ENCODE measurements at places on chromosomes 1 and 21. TPM values are rescaled to one million over a fixed set of nuclear protein-coding genes. Genes with fewer than 3 reads are reported as not detected.

The EFNA3 gene
- 7.3 TPM for total RNA-seq

DNA sequence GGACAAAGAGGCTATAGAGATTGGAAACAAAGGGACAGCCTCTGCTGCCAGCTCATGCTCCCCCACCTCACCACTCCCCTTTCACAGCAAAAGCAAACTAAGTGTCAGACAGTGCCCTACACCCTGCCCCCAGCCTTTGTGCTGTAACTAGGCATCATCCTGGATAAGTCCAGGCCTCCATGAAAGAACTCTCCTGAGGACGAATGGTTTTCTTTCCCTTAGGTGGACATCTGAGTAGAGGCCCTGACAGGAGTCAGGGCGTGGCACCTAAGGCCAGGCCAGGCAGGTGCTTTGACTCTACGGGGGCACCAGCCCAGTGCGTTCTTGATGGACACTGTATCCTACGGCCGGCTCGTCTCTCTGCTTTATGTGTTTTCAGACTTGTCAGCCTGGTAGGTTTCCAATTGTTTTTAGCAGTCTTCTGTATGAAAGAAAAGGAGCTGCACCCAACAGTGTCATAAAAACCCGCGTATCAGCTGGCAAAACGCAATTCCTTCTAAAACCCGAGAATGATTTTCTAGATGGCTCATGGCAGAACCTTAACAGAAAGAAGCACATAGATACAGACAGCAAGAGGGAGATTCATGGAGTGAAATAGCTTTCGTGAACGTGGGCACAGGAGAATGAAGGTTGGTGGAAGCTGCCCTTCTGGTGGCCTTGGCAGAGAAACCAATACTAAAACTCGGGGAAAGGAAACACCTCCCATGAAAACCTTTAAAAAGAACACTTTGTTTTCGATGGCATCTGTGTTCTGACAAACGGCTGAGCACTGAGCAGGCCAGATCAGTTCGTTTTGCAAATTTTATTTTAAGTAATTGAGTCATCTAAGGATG lies 51.7 kb upstream of the AJAP1 start:
- no peak for DNase-seq

DNA sequence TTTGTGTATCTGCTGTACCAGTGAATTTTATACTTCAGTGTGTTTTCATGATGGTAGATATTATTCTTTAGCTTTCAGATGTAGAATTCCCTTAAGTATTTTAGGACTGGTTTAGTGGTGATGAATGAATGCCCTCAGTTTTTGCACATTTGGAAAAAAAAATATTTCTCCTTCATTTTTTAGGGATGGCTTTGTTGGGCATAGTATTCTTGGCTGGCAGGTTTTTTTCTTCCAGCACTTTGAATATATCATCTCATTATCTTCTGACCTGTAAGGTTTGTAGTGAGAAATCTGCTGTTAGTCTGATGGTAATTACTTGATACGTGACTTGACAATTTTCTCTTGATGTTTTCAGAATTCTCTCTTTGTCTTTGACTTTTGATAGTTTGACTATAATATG lies 66.8 kb downstream of the XPR1 start:
- no peak for DNase-seq

- no peak for DNase-seq
Measured at GRCh38 chr1:182829285-182829932, 9.7 kb upstream of the DHX9 start.

DNA sequence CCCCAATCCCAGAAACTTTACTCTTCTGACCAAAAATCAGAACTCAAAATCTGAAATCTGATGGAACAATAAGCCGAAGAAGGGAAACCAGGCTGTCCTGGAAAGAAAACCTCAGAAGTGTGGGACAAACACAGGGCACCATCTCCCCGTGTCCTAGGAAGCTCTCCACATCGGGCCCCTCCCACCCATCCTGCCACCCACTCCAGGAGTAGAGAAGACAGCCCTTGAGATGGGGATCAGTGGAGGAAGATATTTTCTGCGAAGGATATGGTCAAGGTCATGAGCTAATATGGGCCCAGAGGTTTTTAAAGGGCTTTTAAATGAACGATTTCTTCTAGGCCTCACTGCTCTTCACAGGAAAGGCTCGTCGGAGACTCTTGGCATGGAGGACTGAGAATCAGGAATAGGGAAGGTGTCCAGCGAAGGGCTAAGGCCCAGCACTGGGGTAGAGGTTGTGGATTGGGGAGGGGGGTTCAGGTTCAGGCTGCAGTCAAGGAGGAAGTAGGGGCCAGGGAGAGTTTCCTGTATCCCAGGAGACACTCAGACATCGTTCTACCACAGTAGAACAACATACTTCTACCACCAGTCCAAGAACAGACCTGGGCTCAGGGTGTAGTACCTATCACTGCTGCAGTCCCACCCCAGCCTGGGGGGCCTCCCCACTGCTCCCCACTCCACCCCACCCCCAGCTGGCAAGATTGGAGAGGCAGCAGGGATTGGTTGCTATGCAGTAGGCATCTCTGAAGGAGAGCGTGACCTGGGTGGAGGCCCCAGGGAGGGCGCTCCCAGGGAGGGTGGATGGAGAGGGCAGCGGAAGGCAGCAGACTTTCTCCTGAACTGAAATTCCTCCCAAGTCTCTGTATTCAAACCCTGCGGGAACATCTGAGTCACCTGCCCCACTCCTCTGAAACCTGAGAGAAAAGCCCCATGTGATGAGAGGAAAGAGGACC lies 1.2 kb upstream of the S100A5 start:
- no peak for DNase-seq

The BARHL2 gene
- 1.5 TPM for total RNA-seq

- no peak for DNase-seq
Measured at GRCh38 chr1:7585216-7585907, 185.7 kb upstream of the VAMP3 start.

DNA sequence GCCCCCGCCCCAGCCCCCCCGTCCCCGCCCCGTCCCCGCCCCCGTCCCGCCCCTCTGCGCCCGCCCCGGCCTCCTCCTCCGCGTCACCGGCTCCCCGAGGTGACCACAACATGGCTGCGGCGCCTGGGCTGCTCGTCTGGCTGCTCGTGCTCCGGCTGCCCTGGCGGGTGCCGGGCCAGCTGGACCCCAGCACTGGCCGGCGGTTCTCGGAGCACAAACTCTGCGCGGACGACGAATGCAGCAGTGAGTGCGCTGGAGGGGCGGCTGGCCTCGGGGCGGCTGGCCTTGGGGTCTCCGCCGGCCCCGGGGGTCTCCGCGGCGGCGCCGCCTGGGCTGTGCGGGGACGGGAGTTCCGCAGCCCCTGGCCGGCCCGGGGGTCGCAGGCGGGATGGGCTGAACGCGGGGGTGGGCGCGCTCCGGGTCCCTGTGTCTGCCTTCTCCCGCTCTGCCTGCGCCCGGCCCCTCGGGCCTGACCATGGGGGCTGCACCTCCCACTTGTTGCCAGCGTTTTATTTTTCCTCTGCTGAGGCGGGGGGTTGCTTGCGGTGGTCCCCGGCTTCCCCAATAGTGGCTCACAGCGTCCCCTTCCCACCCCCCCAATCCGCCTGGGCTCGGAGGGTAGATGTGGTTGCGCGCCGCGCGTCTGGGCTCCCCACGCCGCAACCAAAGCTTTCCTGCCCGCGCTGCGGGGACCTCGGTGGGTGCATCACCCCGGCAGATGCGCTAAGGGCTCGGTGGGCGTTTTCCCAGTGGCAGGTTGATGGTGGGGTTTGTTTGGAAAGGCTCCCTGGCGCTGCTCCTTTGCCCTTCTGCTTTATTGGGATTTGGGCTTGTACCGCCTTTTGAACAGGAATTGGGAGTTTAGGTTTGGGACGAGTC lies at the start of gene MIA3:
MIA3 (plus strand) TSS at position 97 of the 879 bp plus-strand sequence; CDS start at position 111, 14 bp downstream.
- DNase-seq, result peak; percentile 94

DNA sequence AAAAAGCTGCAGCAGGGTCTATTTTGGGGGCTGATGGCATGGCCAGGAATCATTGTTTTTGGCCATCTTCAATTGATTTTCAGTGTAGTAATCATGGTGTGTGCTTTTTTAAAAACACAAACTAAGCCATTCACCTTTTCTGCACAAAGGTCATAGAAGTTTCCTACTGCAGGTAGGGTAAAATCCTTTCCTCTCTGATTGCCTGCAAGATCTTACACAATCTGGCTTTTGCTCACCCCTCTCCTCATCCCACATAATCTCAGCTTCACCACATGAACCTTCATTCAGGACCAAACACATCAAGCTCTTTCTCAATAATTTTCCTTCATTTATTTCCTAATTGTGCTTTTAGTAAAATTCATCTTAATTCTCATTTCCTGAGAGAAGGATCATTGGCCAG lies 38.3 kb upstream of the GBP5 start:
- no peak for DNase-seq

- DNase-seq, result no peak
Measured at GRCh38 chr21:41011098-41011731, 156.7 kb upstream of the BACE2 start.

- no peak for DNase-seq
Measured at GRCh38 chr1:6770751-6771440, 14.4 kb upstream of the CAMTA1 start.

The FCRL2 gene
- not detected for total RNA-seq

DNA sequence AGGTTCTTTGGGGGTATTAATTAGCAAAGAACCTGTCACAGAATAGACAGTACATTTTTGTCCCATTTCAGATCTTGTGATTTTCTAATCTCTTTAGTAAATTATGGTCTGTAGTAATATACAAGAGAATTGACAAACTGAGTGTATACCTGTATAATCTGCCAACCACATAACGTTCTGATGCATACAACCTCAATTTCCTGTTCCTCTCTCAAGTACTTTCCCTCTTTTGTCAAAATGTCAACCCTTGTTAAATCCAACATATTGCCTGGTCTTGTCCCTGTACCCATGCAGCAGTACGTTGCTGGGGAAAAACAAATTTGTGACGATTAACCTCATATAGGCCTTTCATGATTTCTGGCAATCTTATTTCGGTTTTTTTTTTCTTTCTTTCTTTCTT lies 1.1 kb downstream of the ARV1 start:
- no peak for DNase-seq

The ZNF496 gene
- 14.6 TPM for total RNA-seq

DNA sequence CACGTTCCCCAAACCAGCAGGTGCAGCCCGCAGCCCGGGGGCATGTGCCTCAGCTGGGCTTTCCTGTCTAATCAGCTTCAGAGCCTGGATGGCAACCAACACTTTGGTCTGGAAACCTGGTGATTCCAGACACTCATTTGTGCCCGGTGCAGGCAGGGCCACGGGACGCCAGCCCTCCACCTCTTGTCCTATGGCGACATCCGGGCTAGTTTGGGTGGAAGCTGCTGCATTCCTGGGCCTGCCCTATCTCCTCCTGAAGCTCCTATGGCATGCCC lies 111.8 kb downstream of the WDR4 start:
- no peak for DNase-seq

The CELSR2 gene
- total RNA-seq, result 39.0 TPM

All from cerebellum (tissue), 4 donors.